ENCODE measurements at places on chromosomes 7 and 10.
A peak's percentile ranks its signal among the peaks of the same experiment; 100 is the strongest.

GRCh38 chr7:115708013-115708341, 322.6 kb downstream of the TFEC start:
- DNase-seq, result no peak

DNA sequence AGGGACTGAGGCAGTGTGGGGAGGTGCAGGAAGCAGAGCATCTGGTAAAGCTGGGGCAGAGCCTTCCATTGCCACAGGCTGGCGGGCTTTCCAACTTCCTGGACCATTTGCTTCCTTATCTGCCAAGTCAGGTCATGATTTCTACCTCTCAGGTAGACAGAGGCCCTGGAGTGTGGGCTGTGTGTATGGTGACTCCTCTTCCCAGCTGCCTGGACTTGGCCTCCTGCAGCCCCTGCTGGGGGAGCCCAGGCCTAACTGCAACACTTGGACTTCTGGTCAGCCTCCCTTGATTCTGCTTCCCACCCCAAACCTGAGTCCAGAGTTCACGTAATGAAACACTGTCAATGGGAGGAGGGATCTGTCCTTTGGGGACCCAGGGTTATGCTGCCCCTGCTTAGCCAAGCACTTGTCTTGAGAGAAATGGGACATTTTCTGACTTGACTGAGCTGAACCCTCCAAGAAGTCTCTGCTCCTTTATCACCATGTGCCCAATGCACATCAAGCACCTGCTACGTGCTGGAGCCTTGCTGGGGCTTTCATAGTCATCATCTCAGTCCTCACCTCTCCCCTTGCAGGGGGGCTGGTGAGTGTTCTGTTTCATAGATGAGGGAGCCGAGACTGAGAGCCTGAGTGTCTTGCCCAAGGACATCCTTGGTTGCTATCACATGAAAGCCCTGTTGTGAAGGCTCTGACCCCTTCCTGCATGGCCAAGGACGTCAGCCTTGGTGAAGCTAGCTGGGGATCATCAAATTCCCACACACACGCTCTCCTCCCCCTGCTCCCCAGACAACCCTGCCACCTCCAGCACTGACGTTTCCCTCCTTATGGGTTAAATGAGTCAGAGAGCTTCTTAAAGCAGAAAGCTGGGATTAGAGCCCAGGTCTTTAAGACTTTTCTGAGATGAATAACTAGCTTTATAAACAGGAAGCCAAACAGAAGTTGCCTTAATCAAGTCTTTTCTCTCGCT, 3.4 kb downstream of the CLEC2L start:
- no peak for DNase-seq

DNA sequence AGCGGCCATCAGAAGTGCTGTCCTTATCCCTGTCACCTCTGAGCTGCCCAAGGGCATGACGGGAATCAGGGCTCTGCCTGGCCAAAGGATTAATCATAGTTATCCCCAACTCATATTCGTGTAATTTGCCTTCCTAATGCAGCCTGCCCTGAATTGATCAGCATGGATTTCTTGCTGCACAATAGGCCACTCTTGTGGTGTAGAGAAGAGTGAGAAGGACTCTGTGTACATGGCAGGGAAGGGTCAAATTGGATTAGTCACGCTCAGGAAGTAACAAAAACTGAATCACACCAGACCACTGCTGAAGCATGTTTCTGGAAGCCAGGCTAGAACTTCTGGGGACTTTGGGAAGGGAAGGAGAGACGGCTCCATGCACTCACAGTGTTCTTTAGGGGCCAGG, 227.0 kb downstream of the BUB3 start:
- no peak for DNase-seq

- DNase-seq, result no peak
Measured at GRCh38 chr7:103699032-103699431, 253.0 kb upstream of the SLC26A5 start.

- DNase-seq, result no peak
Measured at GRCh38 chr10:118970770-118971169, 58.7 kb upstream of the NANOS1 start.

DNA sequence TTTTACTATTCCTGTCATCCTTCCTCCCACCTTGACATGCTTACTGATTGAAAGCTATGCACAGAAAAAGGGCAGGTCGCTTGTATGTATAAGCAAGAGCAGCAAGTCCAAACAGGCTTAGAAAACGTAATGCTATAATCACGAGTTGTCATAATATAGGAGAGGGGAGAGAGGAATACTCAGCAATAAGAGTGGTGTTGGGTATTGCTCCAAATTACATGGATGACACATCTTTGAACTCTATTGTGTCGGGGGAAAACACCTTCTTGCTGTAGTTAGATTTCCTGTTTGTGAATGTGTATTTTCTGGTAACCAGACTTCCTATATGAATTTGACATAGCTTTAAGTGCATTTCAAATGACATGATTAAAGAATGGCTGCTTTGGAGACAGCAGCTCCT, 7.5 kb downstream of the MET start:
- no peak for DNase-seq

DNA sequence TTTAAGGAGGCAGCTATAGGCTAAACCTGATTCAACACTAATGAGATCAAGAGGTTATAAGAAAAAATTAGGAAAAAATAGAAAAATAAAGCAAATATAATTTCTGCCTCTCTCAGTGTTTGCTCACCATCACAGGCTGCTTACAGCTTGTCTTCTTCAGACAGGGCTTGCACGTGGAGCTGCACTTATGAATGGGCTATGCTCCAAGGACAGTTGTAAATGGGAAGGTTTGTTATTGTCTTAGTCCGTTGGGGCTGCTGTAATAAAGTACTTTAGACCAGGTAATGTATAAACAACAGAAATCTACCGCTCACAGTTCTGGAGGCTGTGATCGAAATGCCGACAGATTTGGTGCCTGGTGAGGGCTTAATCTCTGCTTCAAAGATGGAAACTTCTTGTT, 219.8 kb downstream of the NEBL start:
- DNase-seq, result no peak

DNA sequence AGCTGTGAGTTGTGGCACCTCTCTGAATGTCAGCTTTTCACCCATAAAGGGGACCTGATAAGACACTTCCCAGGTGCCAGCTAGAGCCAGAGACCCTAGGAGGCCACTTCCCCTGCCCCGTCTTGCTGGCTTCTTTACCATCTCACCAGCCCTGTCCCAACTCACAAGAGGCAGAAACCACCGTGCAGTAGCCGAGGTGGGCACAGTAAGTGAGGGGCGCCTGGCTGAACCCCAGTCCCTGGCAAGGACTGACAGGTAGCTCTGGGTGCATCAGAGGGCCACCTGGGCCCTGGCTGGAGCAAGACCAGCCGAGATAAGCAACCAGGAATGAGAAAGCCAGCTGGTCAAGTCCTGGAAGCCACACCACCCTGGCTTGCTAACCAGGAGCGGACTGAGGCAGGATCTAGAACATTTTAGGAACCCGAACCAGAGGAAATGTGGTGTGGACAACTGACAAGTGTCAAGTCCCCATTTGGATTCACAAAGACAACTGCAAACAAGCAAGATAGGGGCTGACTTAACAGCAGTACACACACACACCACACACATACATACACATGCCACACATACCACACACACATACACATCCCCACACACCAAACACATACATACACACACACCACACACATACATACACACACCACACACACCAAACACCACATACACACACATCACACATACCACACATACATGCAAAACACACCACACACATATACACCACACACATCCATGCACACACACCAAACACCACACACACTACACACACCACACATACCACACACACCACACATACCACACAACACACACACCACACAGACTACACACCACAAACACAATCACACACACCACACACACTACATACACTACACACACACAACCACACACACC, 20.8 kb downstream of the OGDHL start:
- DNase-seq, result no peak

GRCh38 chr7:80210400-80210799, 75.8 kb downstream of the GNAI1 start:
- DNase-seq, result peak; percentile 11

- DNase-seq, result no peak
Measured at GRCh38 chr7:115267503-115267902, 345.6 kb downstream of the MDFIC start.

DNA sequence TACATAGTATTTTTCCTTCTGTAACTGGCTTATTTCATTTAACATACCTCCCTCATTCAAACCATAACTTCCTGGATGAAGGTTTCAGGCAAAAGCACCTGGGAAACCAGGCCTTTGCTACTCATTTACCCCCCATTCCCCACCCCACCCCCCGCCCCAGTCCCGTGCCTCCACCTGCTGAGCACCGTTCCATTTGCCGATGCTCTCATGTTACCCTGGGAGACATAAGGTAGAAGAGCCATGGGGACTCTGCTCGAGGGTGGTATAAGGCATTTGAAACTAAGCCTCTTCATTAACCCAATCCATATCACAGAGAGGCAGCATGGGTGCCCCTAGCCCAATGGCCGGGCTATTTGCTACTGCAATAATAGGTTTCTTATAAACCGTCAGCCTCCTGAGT, 22.2 kb upstream of the MCM10 start:
- DNase-seq, result no peak

DNA sequence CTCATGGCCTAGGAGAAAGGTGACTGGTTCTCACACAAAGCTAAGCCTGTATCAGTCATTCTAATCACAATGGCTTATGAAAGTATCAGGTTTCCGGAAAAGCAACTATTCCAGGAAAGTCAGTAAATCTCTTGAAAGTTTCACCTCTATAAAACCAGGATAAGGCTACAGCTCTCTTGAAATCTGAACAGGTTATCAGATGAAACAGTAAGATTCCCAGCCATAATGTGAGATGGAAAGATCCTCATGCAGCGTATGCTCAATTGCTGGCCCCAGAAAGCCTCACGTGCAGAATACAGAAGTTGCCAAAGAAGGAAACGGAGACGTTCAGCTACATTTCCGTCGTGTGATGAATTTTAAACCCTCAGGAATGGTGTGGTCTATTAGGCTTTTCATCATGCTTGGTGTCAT, 90.0 kb downstream of the PFKFB3 start:
- no peak for DNase-seq

DNA sequence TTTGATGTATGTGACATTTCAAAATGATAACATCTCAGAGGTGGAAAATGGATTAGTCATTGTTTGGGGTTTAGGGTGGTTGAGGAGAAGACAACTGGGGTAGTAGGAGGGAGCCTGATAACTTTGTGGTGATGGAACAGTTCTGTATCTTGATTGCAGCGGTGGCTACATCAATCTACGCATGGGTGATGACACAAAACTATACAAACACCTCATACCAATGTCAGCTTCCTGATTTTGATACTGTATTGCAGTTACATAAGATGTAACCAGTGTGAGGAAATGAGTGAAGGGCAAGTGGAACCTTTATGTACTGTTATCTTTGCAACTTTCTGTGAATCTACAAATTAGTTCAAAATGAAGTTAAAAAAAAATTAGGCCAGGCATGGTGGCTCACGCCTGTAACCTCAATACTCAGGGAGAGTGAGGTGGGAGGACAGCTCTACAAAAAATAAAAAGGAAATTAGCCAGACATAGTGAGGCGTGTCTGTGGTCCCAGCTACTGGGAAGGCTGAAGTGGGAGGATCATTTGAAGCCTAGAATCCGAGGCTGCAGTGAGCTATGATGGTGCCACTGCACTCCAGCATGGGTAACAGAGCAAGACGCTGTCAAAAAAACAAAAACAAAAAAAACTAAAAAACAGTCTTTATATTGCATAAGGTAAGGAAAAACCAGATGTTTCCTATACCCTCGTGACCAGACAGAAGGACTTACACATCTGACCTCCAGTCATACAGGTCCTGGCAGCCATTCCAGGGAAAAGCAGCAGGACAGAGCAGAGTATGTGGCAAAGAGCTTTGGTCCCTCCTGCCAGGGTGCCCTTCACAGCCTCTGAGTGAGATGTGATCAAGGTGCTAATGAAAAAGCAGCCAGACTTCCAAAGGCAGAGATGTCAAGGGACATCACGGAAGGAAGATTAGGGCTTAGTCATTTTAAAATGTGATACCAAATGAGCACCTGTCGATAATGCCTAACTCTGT, 50.8 kb downstream of the CYTH3 start:
- no peak for DNase-seq

- DNase-seq, result no peak
Measured at GRCh38 chr7:47690902-47691558, 109.1 kb upstream of the TNS3 start.
